ENCODE measurements at places on chromosomes 1 and 21.
A peak's percentile ranks its signal among the peaks of the same experiment; 100 is the strongest.

DNA sequence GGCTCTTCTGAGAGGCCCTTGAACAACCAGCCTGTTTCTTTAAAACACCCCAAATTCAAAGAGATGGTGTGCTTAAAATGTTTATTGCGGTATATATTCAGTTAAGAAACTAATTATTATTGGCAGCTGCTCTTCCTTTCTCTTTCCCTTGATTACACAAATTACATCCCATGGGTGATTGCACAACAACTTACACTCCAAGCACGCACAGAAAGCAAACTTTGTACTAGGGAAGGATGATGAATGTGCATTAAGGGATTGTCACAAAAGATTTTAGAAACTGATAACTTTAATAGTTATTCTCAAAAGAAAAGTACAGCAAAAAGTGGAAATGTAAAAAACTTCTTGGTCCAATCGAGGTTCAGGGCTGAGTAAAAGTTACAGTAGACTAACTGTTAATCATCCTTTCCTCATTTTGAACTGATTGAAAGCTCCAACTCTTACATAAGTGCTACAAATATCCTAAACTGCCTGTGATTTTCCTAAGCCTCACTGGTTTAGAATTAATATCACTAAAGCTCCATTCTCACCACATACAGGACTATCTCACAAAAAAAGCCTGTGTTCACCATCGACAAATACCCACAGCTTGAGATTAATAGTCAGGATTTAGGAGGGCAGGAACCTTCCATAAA lies 153.4 kb downstream of the TTLL7 start:
- DNase-seq: no peak

GRCh38 chr1:233904633-233905415 lies at the start of gene SLC35F3:
SLC35F3 (plus strand) TSS chr1:233904676.
- peak; percentile 18 for DNase-seq

DNA sequence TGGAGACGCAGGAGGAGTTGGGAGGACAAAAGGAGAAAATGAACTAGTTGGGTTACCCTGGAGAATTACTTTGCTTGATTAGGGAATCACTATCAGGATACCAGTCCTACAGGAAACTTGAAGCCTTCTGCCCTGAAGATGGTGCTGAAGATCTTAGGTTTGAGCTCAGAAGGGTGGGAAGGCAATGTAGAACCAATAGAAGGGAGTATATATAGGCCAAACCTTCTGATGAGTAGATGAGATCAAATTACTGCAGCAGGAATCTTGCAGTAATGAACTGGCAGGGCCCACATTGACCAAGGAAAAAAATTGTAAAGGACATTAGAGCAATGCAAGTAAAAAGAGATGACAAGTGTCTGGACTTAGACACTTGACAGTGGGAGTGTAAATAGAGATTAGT lies 116.3 kb upstream of the CACYBP start:
- no peak for DNase-seq

DNA sequence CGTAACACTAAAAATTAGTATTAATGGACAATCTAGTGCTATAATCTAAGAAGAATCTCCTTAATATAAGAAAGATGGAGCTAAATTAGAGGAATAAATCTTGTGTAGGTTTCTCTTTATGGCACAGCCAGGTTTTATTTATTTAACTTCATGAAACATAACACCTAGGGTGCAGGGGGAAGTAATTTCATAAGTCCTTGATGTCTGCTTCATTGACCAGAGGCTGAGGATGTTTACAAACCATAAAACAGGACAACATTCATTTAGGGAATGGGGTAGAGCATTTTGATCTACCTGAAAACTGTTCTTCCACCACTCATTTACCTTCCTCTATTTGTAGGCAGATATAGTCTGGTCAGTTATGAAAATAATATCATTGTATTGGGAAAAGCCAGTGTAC lies 95.5 kb downstream of the NGF start:
- DNase-seq: no peak

DNA sequence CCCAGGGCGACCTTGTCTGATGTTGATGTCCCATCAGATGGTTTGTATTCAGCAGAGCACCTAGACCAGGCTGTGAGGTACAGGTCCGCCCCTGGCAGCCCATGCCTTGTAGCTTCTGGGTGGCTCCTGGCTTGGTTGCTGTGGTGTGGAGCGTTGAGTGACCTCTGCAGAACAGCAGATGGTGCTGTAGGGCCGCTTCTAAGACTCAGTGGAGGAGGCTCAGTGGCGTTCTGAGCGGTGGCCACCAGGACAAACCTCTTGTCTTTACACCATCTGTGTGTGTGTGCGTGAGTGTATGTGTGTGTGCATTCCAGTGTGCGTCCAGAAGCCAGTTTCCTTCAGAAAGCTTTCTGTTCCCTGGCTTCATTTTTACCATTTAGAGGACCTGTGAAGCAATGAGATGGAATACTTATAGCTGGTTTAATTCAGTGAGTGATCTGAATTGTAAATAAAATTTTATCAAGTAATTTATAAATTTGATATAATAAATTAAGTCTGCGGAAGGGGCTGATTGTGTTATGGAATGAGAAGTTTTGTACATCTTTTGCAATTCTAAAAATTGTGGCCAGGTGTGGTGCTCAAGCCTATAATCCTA lies 66.1 kb downstream of the ADARB1 start:
- peak; percentile 82 for DNase-seq

- peak; percentile 40 for DNase-seq
Observed at GRCh38 chr1:43381612-43382011, 8.0 kb downstream of the MED8 start.

DNA sequence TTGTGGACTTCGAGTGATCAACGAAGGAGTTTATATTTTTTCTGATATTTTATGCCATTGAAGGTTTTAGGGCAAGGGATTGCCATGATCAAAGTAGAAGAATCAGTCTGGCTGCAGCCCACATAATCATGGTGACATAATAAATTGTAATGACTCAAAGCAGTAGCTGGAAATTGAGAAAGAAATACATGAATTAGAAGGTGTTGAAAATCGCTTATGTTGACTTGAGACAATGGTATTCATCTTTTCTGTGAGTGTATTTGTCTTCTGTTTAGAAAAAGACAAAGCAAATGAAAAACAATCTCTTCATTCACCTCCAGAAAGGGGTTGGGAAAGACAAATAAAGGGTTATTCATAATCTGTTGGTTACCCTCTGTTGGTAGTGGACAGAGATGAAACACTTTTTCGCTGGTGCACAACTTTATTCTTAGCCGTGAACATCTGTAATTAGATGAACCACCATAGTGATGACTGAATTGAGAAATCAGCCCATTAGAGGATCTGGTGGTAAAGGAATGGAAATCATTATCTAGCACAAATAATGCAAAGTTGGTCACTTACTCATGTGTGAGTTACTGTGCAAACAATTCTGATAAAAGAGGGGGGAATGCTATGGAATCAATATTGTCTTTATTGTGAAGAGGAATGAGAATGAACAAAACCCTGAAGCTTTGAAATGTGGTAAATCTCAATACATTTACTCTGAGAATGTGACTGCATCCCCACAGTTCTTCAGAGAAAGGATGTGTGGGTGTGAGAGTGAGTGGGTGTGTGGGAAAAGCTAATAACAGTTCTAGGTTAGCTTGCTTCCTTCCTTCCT lies 121.8 kb downstream of the NTNG1 start:
- DNase-seq: no peak

GRCh38 chr1:115682792-115683191 lies 41.0 kb downstream of the VANGL1 start:
- DNase-seq: no peak

DNA sequence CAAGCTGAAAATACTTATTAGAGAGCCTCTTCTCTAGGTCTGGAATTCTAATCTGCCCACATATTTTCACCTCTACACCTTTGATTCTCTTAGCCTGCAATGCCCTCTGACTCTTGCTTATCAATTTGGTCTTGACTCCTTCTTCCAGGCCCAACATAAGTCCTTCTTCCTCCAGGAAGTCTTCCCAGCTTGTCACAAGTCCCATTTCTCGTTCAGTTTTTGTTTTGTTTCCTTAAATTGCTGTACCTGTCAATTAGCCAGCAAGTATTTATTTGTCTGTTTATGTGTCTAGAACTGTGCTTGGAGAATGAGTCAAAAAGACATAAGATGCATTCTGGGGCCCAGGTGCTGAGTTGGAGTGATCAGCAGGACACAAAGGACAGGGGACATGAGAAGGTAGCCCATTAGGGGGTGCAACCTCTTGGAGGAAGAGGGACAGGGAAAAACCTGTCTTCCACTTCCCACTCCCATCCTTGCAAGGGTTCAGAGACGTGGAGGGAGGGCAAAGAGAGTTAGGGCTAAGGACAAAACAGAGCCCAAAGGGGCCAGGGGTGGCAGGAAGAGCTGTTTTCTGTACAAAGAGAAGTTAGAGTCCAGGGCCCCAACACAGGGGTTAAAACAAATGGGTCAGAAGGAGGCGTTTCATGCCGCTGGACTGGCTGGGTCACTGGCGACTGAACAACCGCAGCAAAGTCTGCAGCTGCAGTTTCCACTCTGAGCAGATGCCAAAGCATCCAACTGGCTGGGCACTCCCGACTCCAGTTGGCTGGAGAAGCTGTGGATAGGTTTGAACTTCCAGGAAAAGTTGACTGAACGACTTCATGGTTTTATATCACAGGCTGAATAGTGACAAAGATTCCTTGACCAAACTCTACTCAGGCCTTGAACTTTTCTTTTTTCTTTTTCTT lies 10.7 kb upstream of the CNR2 start:
- no peak for DNase-seq

- DNase-seq: peak; percentile 50
Observed at GRCh38 chr1:53541761-53542550, 82.8 kb downstream of the DMRTB1 start.

GRCh38 chr1:164557270-164557669 lies 1.7 kb upstream of the PBX1 start:
- peak; percentile 57 for DNase-seq

GRCh38 chr1:94962409-94963265 lies 35.7 kb upstream of the CNN3 start:
- peak; percentile 42 for DNase-seq

- DNase-seq: no peak
Observed at GRCh38 chr1:192749349-192749748, 59.5 kb upstream of the RGS2 start.

- no peak for DNase-seq
Observed at GRCh38 chr21:41923186-41923585, 30.6 kb downstream of the C2CD2 start.

DNA sequence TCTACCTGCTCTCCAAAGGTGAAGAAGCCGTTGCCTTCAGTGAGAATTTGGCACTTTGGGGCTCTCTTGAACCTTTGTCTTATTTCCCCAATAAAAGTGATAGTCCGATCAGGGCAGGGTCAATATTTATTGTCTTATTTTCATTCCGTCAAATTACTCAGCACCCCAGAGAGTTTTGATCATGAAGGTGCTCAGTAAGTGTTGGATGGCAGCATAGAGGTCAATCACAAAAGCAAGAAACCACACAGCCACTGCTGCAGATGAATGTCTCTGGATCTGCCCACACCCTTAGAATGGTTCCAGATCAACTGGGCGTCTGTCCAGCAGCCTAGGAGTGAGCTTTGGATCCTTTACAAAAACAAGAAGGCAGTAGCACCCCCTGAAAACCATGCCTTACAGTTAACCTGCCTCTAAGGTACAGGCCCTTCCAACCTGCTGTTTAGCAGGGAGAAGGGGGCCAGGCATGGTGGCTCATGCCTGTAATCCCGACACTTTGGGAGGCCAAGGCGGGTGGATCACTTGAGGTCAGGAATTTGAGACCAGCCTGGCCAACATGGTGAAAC lies 97.3 kb downstream of the PSMG1 start:
- DNase-seq: no peak

DNA sequence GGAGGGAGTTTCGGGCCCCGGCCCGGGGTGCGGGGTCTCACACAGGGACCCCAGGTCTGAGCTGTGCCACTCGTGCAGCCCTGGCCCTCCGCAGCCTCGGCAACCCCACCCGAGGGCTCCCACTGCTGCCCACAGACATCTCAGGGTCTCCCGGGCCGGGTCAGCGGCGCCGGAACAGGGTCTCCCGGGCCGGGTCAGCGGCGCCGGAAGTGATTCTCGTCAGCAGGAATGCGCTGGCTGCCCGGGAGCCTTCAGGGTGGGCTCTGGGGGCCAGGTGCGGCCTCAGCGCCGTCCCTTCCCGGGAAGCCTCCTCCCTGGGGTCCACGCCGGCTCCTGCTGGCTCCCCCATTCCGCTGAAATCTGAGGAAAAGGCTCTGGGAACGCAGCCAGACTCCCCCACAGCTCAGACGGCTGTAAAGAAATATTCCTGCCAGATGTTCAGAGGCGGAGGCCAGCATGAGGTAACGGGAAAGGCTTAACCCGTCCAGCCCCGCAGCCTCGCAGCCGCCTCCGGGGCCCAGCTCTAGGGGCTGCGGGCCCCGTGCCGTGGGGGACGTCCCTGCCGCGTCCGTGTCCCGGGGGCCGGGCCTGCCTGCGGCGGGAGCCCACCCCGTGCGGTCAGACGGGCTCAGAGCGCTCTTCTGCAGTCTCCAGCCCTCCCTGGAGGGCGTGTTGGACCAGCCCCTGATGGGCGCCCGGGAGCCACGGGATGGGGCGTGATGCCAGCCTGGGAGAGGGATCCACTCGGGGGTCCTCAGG lies 8.7 kb upstream of the COL6A1 start:
- DNase-seq: peak; percentile 45

- DNase-seq: no peak
Observed at GRCh38 chr1:81912383-81912782, 111.6 kb downstream of the ADGRL2 start.

DNA sequence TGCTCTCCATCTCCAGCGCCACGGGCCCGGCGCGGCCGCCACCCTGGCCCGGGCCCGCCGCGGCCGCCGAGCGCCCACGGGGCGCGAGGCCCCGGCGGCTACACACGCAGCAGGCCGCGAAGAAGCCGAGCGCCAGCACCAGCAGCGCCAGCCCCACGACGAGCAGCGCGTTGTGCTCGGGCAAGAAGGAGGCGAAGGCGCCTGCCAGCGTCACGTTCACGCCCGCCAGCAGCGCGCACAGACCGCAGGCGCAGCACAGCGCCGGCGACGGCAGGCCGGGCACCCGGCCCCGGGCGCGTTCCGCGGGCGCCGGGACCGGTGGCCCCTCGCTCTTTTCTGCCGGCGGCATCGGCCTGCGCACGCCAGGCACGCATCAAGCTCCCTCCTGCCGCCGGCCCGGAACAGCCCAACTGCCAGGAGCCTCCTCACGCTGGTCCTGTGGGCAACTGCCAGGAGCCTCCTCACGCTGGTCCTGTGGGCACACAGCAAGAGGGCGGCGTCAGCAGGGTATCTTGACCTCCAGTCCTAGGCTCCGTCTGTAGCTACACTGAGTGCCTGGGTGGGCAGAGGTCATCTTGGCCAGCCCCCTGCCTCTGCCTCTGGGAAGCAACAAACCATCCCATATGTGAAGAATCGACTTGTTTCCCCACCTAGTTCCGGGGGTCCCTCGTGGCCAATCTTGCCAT lies 18.1 kb downstream of the KNCN start:
- DNase-seq: peak; percentile 35

GRCh38 chr21:14900058-14900457 lies 164.7 kb downstream of the NRIP1 start:
- no peak for DNase-seq

DNA sequence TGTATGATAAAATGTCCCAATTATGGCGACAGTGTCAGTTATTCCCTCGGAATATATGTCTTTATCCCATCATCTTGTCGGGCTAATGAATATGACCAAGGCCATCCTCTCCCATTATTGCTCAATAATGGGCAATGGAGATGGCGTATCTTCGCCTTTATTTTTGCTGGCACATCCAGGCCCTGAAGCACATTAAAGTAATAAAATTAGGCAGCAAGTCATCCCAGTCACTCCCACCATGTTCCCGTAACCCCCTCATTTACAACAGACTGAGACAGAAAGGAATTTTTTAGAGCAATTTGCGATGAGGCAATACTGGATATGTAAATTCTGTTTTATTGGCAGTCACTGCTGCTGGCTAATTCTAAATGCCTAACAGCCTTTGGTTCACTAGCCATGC lies 35.3 kb downstream of the CLIC6 start:
- DNase-seq: no peak
